ENCODE measurements at places on chromosomes 5 and 9. TPM values are rescaled to one million over a fixed set of nuclear protein-coding genes. Genes with fewer than 3 reads are reported as not detected.

WDR31 gene
- polyA plus RNA-seq = 0.19 TPM

- no peak overlapping the region for H3K27ac ChIP-seq
- DNase-seq = no peak
- no peaks in the 10 kb centered on the region for H3K4me1 ChIP-seq
- no peaks in the 10 kb centered on the region for H3K36me3 ChIP-seq
Measured at GRCh38 chr9:137162505-137163364, 7.1 kb downstream of the LRRC26 start.

DNA sequence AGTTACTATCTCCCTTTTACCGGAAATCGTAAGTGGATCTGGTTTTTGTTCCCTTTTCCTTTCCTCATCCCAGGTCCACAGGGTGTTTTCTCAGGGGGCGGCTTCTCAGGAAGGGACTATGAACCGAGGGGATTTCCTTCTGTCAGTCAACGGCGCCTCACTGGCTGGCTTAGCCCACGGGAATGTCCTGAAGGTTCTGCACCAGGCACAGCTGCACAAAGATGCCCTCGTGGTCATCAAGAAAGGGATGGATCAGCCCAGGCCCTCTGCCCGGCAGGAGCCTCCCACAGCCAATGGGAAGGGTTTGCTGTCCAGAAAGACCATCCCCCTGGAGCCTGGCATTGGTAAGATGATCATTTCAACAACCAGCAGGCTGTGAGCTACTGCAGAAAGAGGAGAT, 75.8 kb downstream of the GOLPH3 start:
- no peak for DNase-seq
- H3K4me1 ChIP-seq = no peaks in the 10 kb centered on the region
- H3K27ac ChIP-seq = no peak overlapping the region
- no peak overlapping the region for H3K4me3 ChIP-seq

DNA sequence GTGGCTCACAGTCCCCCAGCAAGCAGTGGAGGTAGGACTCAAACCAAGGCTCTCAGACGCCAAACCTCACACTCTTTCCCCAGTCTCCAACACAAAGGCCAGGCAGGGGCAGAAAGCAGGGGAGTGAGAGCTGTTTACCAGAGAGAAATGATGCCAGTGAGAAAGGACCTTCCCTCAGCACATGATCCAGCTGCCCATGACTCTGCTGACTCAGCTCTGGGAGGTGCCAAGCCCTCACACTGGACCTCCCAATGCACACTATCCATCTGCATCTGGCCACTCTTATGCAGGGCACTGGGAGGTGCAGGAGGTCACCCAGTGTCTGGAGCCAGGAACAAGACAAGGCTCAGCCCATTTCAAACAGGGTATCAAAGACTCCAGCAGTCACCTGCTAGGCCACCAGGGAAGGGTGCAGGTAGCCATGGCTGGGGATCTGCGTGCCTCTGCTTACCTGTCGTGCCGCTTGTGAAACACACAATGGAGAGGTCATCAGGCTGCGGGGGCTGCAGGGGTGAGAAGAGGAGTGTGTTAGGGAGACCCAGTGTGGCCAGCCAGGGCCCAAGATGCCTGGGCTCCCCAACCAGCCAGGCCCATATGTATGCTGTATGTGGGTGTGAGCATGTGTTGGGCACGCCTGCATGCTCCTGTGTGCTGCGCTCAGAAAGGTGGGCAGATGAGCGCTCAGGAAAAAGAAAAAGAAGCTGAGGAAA, 26.3 kb downstream of the ACSL6 start:
- no peaks in the 10 kb centered on the region for H3K4me1 ChIP-seq
- no peak overlapping the region for H3K27ac ChIP-seq
- peaks cover 16% of the 10 kb centered on the region for H3K27me3 ChIP-seq
- H3K4me3 ChIP-seq = no peak overlapping the region

GRCh38 chr9:74803376-74804017, 84.2 kb downstream of the TRPM6 start:
- no peak overlapping the region for H3K27ac ChIP-seq
- no peaks in the 10 kb centered on the region for H3K36me3 ChIP-seq
- no peak overlapping the region for H3K4me3 ChIP-seq
- no peak for DNase-seq

GRCh38 chr9:3027210-3027609, 183.3 kb upstream of the PUM3 start:
- H3K27ac ChIP-seq = no peak overlapping the region
- no peaks in the 10 kb centered on the region for H3K27me3 ChIP-seq
- DNase-seq = no peak
- no peak overlapping the region for H3K4me3 ChIP-seq
- H3K4me1 ChIP-seq = no peaks in the 10 kb centered on the region

GRCh38 chr9:126326228-126327005, at the start of gene MVB12B:
MVB12B (plus strand) TSS chr9:126326829; CDS start chr9:126326930, 101 bp downstream.
- peaks cover 6% of the 10 kb centered on the region for H3K4me1 ChIP-seq
- peak within 1 kb of the TSS; percentile 67 for H3K27ac ChIP-seq
- no peaks in the 10 kb centered on the region for H3K36me3 ChIP-seq
- H3K4me3 ChIP-seq = peak within 1 kb of the TSS; percentile 80
